ENCODE measurements at places on chromosomes 12 and 14. TPM values are rescaled to one million over a fixed set of nuclear protein-coding genes. Genes with fewer than 3 reads are reported as not detected.

VDR gene
- total RNA-seq = 12.2 TPM

KRT3 gene
- total RNA-seq = 0.10 TPM

TSFM gene
- 12.9 TPM for total RNA-seq

SHMT2 gene
- 48.8 TPM for total RNA-seq

CNTN1 gene
- total RNA-seq = 28.9 TPM

AKAP3 gene
- 0.49 TPM for total RNA-seq

KRT74 gene
- 133 TPM for total RNA-seq

IRF9 gene
- 43.4 TPM for total RNA-seq

CCDC197 gene
- not detected for total RNA-seq

PRH2 gene
- total RNA-seq = not detected

CARMIL3 gene
- total RNA-seq = 0.69 TPM

TAS2R14 gene
- total RNA-seq = 6.8 TPM

DPPA3 gene
- total RNA-seq = not detected

OVCH1 gene
- 0.30 TPM for total RNA-seq
